Head of caudate nucleus (tissue), 42 donors: ENCODE measurements at places on chromosomes 3 and 15.

DNA sequence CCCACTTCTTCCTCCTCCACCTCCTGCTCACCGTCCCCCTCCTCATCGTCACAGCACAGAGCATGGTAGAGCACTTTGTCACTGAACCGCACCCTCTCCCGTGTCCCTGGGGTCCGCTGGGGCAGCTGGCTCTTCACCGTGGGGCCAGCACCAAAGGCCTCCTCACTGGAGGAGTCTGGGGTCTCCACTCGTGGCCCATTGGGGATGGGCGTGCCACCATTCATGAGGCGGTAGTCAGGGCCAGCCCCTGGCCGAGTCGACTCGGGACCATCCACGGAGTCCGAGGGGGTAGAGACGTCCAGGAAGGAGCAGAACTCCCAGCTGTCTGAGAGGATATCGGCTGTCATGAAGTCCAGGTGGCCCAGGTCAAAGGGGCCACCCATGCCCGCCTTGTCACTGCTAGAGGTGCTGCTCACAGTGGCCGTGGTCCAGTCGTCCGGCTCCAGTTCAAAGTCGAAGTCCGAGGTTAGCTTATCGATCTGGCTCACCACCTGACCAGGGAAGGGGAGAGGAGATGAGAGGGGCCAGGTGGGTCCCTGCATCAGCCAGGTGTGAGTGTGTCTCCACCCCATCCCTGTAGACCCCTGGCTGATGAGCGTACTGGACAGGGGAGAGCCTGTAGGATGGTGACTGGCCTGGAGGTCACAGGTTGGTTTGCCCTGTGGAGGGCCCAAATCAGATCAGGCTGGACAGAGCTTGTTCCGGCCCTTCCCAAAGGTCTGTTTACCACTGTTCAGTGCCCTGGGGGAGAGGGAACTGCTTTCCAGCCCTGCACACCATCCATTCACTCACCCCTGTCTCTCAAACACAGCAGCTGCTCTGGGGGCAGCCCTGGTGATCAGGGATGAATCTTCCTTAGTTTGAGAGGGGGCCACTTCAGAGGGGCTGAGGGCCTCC is 12.8 kb downstream of the INSYN1 start:
- DNase-seq, result no peak

DNA sequence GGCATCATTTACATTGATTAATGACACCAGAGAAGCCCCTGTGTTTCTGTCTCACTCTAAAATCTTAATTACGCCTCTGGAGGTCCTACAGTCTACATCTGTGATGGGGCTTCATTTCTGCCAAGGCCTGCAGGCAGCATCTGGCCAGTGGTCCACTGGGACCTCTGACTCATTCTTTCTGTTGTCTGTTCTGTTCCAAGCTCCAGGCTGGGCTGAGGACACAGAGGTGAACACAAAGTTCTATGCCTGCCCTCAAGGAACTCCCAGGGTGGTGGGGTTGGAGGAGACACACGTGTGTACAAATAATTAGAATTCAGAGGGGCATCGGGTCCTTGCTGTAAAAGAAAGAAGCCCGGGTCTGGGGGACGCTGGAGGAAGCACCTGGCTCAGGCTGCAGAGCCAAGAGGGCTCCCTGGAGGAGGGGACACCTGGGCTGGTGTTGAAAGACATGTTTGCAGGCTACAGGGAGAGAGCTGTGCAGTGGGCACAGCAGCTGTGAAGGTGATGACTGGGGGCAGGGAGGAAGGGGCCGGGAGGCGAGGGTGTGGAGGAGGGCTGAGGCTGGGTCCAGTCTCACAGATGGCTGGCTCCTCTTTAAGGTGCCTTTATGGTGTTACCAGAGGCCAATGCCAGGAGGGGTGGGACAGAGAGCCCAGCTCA is 103.3 kb upstream of the PRR23E start:
- no peak for DNase-seq

DNA sequence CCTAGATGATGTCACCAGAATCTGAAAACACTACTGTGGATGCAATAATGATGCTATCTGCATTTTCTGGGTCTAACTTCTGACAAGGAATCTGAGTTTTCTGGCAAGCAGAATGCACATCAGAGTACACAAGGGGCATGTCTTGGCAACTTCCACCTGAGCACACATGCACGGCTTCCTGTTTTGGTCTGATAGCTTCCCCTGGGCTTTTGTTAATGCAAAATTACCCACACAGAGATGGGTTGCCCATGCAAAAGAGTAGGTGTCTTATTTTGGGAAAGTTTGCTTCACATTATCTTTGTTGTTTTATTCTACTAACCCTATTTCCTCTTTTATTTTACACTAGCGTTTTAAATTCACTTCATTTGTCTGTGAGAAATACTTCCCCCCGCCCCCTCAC is 74.2 kb upstream of the SATB1 start:
- DNase-seq, result no peak

DNA sequence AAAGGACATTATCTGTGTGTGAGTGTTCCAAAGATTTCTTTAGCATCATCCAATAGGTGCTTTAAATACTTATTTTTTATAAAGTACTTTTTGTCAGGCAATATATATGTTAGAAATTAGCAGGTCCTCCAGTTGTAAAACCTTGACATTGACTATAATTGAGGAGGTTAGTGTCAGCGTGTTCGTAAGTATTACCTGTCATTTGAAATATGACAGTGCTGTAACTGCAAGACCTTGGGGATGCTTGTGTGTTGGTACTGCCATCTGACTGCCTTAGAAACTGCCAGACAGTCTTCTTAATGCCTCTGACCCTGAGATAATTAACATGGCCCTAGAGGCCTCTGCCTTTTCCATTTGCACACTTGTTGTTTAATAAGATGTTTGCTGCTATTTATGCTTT is 170.7 kb downstream of the NAALADL2 start:
- no peak for DNase-seq

DNA sequence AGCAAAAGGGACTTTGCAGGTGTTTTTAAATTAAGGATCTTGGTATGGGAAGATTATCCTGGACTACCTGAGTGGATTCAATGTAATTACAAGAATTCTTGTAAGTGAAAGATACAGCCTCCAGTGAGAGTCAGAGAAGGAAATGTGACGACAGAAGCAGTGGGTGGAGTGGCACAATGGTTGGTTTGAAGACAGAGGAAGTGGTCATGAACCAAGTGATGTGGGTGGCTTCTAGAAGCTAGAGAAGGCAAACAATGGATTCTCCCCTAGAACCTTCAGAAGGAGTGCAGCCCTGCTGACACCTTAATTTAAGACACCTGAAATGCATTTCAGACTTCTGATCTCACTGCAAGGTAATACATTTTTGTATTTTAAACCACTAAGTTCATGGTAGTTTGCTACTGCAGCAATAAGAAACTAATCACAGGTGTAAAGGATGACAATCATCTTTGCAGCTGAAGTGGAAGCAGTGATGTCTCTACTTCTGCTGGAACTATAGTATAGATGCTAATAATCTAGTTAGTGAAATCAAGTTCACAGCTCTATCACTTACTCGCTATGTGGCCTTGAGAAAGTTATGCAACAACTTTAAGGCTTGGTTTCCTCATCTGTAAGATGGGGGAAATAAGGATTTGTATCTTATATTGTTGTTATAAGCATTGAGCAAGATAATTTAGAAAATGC is 403.4 kb upstream of the SUCLG2 start:
- DNase-seq, result no peak

DNA sequence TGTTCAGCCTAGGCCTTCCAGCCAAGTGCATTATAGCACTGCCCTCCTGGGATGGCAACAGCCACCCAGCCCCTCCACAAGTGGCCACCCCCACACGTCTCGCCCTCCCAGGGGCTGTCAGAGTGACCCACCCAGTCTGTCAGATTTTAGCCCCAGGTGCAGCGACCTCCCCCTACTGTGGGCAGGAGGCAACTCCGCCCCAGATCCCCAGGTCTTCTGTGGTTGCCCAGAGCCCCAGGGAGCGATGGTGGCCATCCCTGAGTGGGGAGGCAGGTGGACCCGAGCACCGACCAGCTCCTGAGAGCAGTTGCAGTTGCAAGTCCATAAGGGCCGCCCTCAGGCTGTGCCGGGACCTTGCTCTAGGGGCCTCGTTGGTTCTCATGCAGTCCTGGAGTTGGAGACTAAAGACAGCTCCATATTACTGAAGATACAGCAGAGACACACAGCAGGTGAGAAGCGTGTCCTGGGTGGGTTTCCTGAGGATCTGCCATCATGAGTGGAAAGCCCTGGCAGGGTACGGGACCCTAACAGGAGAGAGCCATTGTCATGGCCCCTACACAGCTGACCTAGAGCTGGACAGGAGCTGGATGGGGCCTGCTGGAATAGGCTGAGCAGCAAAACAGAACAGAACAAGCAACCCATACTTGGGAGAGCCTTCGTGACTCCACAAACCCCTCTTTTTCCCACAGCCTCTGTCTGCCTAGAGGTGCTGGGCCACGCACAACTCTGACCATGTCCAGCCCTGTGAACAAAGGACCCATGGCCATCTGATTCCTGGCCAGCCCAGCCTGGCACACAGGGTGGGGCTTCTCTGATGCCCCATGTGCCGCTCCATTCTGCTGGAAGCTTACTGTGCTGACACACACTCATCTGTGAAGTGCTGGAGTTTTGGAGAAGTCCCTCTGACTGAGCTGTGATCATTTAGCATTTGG is 110.3 kb upstream of the ALDH1A3 start:
- no peak for DNase-seq

DNA sequence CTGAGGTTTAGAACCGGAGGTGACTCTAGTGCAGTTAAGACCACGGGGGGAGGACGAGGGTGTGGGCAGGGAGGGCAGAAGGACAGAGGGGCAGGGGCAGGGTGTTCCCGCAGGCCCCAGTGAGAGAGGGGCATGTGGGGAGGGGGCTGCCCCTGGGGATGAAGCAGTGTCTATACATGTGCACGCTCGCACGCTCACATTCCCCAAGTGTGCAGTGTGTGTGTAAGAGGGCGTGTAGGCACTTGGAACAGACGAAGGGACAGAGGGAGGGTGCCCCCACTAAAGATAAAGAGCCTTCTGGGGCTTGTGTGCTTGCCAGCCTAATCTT is 69.5 kb upstream of the MEF2A start:
- no peak for DNase-seq

DNA sequence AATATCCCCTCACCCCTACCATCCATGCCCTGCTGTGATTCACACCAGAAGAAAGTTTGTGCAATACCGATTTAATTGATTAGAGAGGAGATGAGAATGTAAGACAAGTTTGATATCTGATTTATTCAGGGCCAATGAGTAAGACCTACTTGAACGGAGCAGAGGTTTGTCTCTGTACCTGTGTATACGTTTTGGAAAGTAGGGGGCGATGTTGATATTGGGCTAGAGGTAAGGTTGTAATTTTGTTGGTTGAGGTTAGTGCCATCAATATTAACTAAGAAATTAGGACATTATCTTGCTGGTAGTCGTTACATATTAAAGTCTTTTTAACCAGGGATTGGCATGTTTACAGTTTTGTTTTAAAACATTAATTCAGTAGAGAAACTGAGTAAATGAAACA is 20.5 kb downstream of the EAF2 start:
- DNase-seq, result no peak

DNA sequence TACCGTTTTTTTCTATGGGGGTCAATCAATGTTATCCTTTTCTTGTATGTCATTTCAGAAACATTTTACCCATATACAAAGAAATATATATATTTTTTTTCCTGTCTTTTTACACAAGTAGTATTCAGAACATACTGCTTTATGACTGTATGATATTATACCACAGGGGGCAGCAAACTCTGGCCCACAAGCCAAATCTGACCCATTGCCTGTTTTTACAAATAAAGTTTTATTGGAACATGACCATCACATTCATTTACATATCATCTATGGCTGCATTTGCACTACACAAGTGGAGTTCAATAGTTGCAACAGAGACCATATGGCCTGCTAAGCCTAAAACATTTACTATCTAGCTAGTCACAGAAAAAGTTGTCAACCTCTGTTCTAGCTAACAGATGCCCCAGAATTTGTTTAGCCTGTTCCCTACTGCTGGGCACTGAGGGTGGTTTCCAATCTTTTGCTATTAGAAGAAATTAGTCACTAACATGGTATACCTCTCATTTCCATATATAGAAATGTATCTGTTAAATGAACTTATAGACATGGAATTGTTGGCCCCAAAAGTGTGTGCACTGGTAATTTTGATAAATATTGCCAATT is 57.7 kb downstream of the BFSP2 start:
- DNase-seq, result no peak

DNA sequence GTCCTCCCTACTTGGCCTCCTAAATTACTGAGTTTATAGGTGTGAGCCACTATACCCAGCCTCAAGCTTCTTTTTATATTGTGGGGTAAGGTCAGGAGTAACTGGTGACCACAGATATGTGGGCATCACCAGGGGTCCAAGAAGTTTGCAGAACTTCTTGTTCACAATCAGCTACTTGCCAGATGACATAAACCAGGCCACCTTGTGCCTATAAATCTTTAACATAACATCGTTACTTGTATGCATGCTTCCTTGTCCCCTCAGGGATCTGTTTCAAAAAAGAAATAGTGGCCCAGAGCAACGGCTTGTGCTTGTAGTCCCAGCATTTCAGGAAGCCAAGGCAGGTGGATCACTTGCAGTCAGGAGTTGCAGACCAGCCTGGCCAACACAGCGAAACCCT is 115.1 kb upstream of the FAM174B start:
- DNase-seq, result no peak

- DNase-seq, result no peak
Measured at GRCh38 chr3:192155194-192155593, 572.1 kb downstream of the FGF12 start.

DNA sequence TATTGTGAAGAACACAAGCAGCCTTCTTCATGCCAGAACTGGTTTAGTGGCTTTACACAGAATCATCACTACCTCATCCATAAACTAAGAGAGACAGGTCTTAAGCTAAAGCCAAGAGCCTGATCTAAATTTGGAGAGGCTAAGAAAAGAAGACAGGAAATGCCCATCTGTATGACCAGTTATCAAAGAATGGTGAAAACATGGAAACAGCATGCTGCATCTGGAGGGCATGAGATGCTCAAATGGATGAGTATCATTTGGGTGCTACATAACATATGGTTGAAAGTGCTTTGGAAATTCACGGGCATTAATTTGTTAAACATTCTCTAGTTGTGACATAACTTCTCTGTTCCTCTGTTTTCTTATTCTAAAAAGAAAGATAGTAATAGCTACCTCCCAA is 112.5 kb downstream of the CPNE4 start:
- DNase-seq, result no peak

GRCh38 chr3:158471639-158472294 is 99.2 kb upstream of the MLF1 start:
- DNase-seq, result no peak
